ENCODE measurements at places on chromosomes 3 and 15.

DNA sequence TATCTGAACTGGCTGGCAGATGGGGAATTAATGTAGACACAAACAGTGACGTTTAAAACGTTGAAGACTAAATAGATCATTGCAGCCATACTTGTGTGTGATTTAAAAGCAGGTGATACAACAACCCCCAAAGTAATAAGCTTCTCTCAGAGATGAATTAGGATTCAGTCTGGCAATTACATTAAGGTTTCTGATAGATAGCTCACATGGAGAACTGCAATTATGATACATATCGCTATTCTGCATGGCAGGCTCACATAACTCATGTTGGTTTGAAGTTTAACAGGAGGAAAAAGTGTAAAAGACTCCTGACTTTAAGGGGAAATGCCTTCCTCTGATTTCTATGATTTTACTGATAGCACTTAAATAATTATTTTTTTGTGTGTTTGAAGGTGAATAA, 196.9 kb downstream of the CLSTN2 start:
- no peak for DNase-seq

GRCh38 chr3:48851407-48851806, 3.7 kb upstream of the PRKAR2A start:
- no peak for DNase-seq

GRCh38 chr15:43095243-43095642, 10.6 kb downstream of the UBR1 start:
- no peak for DNase-seq

GRCh38 chr15:80615783-80616391, 79.2 kb upstream of the ABHD17C start:
- DNase-seq: no peak

Data from effector CD4-positive, alpha-beta T cell (primary cell).